GM13977 (cell line): ENCODE measurements at places on chromosomes 13 and 19.

GRCh38 chr13:50711131-50711815 lies 132.2 kb downstream of the DLEU7 start:
- no peak for DNase-seq

DNA sequence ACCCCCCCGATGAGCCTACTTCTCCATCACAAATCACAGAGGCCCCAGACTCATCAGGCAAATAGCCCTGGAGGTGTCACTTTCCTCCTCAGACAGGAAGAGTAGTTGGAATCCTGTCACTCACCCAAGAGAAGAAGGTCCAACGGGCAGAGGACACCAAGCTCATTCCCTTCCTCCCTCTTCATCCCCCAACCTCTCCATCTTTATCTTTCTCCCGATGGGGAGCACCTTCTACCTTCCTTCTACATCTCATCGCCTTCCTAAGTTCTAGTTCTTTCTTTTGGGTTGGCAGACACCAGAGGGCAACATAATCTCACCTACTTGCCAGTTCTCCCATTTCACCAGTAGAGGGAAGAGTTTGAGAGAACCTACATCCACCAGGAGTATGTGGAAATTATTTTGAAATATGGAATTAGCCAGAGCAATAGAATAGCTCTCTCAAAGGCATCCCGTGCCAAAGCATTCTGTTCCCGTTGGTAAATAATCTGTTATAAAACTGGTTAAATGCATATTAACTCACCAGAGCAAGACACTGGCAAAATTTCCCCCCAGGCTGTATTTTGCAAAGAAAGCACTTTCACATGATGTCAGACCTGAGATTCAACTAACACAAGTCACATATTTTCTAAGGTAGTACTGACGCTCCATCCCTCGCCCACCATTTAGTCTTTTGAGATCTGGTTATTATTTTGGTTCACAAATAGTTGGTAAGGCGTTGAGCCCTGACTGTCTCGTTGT lies 55.0 kb downstream of the ZIC5 start:
- DNase-seq = peak; percentile 81

- DNase-seq = no peak
Observed at GRCh38 chr13:111908981-111909380, 158.0 kb upstream of the SOX1 start.

DNA sequence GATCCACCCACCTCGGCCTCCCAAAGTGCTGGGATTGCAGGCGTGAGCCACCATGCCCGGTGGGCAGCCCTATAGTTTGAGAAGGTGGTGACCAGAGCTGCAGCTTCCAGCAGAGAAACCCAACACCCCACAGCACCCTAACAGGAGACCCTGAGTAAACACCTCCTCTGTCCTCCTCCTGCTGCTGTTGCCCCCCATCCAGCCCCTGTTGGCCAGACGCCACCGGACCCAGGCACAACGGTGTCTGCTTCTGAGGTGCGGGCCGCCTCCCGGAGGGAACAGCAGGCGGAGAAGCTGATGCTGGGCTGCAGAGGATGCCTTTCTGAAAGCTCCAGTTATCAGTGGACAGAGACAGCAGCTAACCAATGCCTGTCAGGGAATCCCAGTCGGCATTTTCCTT lies 175.5 kb downstream of the COL4A1 start:
- no peak for DNase-seq

GRCh38 chr13:88718781-88719180 lies 1047.6 kb downstream of the SLITRK5 start:
- no peak for DNase-seq

DNA sequence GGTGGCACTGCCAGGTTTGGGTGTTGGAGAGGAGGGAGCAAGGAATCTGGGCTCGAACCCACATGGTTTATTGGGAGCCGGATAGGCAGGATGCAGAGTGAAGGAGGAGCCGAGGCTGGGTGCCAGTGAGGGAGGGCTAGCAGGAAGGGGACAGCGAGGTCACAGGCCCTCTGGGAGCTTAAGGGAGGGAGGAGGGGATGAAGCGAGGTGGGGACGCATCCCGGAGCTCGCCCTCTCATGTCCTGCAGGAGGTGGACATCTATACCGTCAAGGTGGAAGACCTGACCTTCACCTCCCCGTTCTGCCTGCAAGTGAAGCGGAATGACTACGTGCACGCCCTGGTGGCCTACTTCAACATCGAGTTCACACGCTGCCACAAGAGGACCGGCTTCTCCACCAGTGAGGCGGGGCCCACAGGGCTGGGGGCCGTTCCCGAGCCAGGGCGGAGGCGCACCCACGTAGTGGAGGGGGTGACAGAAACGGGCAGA lies 3.5 kb upstream of the ADM5 start:
- no peak for DNase-seq

DNA sequence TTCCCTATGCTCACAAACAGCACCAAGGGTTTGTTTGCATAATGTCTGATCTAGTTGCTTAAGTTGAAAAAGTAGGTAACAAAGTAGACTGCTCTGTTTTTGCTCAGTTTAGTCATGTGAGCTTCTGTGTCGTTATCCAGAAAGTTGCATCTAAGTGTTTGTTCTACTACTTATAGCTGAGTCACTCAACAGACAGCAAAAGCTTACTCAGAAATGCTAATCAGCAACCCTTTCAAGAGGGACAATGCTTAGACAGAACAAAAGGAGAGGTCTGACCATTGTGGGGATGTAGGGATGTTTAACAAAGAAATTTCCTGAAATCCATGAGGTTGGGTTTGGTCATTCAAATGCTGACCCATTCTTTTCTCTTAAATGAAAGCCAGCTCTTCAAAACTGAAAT lies 106.4 kb downstream of the ATP8A2 start:
- no peak for DNase-seq
